ENCODE measurements at places on chromosomes 16 and 17.
A peak's percentile ranks its signal among the peaks of the same experiment; 100 is the strongest.

GRCh38 chr16:8138666-8139065 lies 451.6 kb downstream of the TMEM114 start:
- no peak for DNase-seq

DNA sequence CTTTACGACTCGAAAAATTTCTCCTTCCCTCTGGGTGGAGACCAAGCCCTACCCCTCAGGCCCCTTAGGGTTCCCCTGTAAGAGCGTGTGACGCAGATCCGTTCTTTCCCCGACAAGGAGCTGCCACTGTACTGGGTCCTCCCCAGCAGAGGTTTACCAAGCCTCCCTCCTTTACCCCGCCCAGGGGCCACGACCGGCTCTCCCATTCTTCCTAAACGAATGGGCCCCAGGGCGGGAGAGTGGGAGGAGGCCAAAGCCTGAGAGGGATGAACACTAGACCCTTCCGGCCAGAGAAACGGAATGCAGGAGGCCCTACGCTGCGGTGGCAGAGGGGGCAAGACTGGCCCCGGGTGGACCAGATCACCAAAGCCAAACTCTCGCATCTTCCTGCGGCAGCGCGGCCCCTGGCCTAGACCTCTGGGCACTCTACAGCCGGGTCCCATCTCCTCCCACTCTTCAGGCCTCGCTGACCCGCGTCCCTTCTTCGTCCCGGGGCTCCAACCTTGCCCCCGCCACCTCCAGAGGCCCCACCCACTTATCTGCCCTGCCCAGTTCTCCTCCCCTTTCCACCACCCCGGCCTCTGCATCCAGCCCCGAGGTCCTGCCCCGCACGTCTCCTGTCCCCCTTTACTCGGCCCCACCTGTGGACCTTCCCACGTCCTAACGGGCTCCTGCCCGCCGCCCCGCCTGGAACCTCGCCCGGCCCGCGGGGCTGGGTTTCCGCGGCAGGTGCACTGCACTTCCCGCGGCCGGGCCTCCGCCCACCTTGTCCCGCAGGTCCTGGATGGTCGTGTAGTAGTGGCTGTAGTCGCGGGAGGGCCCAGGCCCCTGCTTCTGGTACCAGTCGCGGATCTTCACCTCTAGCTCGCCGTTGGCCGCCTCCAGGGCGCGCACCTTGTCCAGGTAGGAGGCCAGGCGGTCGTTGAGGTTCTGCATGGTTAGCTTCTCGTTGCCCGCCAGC lies 765 bp downstream of the KRT19 start:
- no peak for DNase-seq

GRCh38 chr17:74686761-74687160 lies 26.0 kb downstream of the CD300LF start:
- DNase-seq, result no peak

DNA sequence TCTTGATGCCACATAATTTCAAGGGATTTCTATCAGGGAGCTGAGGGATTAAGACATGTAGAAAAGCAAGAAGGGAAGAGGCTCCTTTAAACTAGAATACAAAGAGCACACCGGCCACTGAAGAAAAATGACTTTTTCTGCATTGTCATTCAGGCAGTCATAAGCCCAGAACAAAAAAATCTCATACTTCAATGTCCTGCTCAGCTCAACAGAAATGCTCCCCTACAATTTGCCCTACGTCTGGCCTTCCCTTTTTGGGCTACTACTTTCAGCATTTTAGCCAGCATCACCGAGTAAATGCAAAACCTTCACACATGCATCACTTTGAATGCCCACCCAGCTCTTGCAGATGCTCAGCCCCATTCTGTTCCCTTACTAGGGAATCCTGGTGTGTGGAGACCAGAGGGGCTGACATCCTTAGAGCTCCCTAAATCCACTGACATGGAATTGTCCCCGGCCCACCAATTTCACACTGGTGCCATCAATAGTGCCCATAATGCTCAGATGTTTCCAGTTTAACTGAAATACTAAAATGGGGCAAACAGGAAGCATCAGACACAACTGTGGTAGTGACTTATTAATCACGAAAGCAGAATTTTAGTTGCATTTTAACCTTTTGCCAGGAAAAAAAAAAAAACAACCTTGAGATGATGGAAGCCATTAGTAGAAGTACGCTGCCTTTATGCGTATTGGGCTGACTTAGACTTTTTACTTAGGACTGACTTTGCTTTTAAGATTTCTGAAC lies 2.7 kb downstream of the MAP3K14 start:
- no peak for DNase-seq

- no peak for DNase-seq
Observed at GRCh38 chr16:64910356-64910755, 211.5 kb downstream of the CDH11 start.

GRCh38 chr16:58563235-58563634 lies 47.9 kb downstream of the SETD6 start:
- no peak for DNase-seq

- no peak for DNase-seq
Observed at GRCh38 chr16:72884037-72884436, 163.9 kb downstream of the ZFHX3 start.

DNA sequence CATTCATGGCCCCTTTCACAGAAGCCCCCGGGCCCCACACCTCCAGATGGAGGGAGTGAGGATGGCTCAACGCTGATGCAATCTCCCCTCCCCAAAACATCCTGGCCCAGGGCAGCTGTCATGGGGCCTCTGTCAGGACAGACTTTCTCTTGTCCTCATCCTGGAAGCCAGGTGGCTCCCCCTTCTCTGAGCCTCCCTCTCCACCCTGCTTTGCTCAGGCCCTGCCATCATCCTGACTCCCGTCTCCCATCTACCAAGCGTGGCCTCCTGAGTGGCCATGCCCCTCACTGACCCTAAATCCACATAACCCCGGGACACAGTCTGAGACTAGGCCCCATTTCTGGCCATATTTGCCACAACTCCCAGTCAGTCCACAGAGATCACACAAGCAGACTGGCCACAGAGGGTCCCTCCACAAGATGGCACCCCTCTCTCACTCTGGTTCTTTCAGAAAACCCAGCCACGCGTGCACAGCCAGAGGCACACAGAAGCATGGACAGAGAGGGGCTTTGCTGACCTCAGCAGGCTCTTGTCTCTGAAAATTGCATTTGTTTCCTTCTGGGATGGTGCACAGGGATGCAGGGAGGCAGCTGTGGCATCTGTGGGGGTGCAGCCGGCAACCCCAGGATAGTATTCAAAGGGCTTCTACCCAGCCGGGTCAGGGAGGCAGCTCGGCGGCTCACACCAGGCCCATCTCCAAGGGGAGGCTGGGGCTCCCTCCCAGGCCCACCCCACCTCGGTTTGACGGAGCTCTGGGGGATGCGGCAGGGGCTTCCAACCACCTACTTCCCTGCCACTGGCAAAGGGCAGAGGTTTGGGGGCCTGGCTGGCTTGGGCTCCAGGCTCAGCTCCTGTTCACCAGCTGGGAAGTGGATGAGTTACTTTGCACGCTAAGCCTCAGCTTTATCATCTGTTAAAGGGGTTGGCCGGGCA lies 16.9 kb downstream of the DOC2B start:
- DNase-seq, result no peak

- DNase-seq, result peak; percentile 85
Observed at GRCh38 chr17:8073627-8074484, 13.7 kb downstream of the ALOX12B start.

- peak; percentile 63 for DNase-seq
Observed at GRCh38 chr17:57986841-57987580, 1.0 kb downstream of the VEZF1 start.

GRCh38 chr16:11303405-11304138 lies 22.4 kb upstream of the PRM1 start:
- no peak for DNase-seq

GRCh38 chr17:41655611-41656111 lies 31.3 kb upstream of the KRT17 start:
- no peak for DNase-seq

- no peak for DNase-seq
Observed at GRCh38 chr16:80009971-80010659, 409.6 kb upstream of the MAF start.

DNA sequence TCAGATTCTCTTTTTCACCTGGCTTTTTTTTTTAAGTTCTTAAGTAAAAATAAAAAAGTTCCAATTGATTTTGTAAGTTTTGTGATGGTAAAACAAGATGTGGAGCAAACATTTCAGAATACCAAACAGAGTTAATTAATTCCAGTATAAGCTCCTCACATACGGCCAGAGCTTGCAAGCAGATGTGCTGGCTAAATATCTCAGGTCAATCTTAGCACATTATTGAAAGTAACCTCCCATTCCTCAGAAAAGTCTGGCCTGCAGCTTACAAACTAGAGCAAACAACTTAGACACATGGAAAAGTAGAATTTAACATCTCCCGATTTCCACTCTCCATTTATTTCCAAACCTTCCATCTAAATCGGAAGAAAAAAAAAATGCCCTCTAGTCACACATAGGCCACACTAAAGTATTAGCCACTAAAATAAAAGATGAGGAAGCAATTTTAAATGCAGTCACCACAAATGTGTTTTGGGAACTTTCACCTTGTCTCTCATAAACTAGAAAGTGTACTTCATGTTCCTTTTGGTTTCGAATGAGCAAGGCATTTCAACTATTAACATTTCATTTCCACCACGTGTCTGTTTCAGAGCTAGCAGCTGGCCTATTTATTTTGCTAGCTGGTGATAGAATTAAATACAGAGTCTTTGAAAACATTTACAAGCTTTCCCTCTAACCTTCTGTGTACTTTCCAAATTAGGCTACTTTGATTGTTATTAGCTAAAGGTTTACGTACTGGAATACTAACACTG lies 143.3 kb downstream of the STX8 start:
- DNase-seq, result no peak

GRCh38 chr17:13776027-13776551 lies 174.4 kb upstream of the HS3ST3A1 start:
- DNase-seq, result no peak

DNA sequence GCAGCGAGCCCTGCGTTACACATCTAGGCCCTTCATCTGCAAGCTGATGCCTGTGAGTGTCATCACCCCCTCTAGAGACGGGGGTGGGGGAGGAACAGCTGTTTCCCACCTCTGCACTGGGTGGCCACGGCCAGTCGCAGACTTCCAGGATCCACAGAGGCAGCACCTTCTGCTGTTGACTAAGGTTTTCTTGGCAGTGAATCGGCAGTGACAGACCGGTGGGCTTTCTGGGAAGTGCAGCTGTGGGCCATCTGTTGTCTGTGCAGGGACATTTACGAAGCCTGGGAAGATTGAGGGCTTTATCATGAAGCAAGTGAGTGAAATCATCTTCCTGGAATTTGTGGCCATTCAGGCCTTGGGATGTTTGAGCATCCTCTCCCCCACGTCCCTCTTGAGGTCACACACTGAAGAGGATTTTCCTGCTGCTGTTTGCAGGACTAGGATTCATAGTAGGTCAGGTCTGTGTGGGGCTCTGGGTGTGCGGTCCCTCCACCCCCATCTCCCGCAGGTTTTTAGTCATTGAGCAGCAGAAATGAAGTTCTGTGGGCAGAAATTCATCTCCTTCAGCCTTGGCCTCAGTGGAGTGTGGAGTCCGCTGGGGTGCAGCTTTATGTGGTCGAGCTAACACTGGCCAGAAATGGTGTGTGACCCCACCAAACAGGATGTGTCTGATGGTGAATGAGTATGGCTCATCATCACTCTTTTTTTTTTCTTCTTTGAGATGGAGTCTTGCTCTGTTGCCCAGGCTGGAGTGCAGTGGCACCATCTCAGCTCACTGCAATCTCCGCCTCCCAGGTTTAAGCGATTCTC lies 12.0 kb downstream of the PGS1 start:
- no peak for DNase-seq

GRCh38 chr17:56596691-56597494 lies 3.4 kb downstream of the NOG start:
- peak; percentile 27 for DNase-seq

DNA sequence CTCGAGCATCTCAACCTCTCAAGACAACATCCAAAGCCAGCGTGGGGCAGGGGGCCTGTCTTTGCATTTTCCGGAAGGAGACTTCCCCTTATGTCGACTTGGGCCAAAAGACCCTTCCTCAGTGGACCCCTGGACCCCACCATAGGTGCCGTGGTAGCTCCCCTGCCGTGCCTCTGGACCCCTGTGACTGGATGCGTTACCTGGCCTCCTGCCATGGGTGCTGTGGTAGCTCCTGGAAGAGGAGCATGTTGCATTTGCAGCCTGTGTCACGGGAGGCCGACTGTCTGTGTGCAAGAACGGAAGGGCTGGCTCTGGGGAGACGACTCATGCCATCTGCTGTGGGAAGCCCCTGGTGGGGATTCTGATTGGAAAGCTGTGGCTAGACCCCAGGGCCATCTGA lies 130.1 kb downstream of the FOXL1 start:
- DNase-seq, result no peak

DNA sequence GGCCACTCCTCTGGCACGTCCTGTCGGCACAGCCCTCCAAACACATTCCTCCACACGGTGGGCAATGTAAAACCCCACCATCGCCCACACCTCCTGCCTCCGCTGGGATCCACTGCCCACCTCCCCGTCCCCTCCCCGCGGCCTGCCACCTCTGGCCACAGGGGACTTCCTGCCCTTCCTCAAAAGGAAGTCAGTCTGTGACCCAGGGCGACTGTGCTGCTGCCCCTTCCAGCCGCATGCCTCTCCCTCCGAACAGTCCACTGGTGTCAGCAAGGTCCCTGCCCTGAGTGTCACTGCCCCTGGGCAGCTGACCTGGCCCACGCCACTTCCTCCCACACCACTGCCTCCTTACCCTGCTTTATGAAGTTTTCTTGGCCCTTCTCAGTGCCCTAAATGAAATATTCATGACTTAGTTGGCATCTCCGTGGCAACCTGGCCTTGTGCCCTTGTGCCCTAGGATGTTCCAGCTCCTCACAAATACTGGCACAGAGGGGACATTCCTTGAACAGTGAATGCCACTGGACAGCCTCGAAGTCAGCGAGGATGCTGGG lies 2.0 kb downstream of the PLD6 start:
- no peak for DNase-seq

Data from activated naive CD8-positive, alpha-beta T cell treated with anti-CD3 and anti-CD28 coated beads for 36 hours (primary cell).